ENCODE measurements at places on chromosomes 2 and 18.
A peak's percentile ranks its signal among the peaks of the same experiment; 100 is the strongest.

DNA sequence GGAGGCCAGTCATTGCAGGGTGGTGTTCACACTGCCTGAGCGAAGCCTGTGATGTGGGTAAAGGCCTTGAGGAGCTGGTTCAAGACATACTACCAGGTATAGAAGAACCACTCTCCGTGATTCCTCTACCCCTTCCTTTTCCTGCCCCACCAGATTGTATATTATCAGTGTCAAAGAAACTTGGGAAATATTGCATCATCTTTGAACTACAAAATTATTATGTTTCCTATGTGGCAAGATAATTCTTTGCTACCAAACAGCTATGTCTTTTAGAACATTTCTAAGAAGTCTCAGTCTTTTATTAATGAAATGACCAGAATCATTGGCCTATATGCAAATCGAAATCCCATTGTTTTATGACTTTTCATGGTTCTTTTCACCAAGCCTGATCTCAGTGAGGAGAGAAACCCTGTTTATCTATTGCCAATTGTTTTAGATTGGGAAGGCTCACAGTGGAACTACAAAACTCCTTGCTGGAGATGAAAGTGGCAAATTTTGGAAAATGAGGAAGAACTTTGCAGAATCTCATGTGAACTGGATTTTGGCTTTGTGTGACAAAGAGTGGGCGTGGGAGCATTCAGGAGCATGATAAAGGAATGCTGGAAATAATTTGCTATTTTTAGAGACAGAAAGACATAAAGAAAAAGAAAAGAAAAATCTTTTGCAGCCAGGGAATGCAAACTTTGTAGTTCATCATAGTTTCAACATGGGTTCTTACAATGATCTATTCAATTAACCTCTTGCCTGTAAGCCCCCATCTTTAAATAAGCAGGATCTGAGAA lies 286.9 kb downstream of the INSIG2 start:
- DNase-seq, result no peak

DNA sequence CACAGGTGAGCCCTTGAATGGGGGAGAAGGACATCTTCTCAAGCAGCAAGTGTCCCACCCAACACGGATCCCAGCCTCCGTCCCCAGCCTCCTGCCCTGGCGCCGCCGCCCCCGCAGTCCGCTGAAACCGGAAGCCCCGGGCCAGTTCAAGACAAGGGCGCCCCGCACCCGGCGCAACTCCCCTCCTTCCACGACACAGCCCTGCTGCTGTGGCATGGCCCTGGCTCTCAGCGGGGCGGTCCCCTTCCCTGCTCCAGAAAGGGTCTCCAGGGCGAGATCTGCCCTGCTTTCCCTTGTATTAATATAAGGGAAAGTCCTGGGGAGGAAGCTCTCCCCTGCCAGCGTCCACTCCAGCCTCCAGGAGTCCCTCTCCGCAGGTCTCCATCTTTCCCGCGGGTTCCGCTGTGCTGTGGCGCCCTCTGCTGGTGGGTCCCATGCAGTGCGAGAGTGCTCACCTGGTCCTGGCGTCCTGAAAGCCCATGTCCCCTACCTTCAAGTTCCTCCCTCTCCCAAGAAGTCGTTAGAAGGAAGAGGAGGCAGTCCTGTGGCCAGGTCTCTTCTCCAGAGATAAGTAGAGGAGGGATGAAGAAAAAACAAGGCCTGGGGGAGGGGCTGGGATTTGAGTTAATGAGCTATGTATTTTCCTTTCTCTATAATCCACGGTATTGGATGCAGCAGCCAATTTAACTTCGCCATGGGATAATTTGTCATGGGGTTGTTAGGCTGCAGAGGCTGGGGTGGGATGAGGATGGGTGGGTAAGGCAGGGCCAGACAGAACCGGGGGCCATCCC lies 176.0 kb downstream of the SMAD2 start:
- DNase-seq, result peak; percentile 86

DNA sequence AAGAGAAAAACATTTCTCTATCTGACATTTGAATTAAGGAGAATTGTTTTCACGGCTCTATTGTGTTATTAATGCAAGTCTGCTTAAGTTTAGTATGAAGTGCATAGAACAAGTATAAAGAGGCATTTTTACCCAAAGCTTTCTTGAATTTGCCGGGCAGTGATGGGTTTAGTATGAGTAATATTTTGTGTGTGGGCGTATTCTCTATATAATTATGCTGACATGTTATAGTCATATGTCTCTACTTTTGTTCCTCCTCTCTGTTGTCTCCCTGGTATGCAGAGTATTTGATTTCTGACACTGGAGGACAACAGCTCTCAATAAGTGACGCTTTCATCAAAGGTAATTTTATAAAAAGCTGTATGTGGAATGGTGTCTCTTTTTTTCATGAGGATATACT lies 45.9 kb downstream of the PIKFYVE start:
- DNase-seq, result no peak

GRCh38 chr2:217980036-217980435 lies 22.8 kb downstream of the TNS1 start:
- DNase-seq, result no peak

GRCh38 chr18:37362158-37362890 lies 203.3 kb downstream of the CELF4 start:
- DNase-seq, result peak; percentile 27

DNA sequence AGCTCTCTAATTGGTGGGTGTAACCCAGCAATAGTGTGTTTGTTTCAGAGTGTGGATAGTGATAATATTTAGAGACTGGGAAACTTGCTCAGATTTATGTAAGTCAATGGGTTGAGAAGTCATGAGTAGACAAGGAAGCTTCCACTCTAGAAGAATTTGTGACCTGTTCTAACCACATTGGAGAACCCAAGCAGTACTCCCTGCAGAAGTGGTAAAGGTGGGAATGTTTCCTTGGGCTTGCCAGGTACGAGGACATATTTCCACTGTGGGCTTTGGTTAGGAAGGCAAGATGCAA lies 350.4 kb downstream of the THSD7B start:
- no peak for DNase-seq
